ENCODE measurements at places on chromosomes 2 and 18.

GRCh38 chr2:198698230-198698629 lies 759.5 kb downstream of the SATB2 start:
- DNase-seq, result no peak

DNA sequence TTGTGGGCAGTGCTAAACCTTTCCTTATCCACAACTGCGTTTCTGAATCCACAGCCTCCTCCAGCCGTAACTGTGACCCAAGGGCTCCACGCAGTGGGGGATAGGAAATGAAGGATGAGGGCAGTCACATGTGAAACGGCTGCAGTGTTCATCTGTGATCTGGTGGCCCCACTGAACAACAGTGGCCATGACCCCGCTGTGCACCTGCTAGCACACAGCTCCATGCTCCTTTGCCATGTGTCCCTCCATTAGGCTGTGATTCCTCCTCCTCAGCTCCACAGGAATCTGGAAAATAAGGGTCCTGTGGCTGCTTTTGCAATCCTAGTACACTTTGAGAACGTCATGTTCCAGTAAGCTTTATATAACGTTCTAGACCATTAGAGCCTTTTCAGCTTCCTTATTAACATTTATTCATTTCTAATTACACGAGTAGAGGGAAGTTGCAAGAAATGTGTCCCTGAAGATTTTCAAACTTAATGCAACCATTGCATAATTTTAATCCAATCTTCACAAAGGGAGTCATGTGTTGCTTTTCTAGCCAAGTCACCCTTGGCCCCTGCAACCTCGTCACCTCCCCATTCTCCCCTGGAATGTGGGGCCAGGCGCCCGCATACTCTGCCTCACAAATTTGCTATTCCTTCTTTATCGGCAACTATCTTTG lies 7.1 kb upstream of the NAPG start:
- DNase-seq, result peak; percentile 39

DNA sequence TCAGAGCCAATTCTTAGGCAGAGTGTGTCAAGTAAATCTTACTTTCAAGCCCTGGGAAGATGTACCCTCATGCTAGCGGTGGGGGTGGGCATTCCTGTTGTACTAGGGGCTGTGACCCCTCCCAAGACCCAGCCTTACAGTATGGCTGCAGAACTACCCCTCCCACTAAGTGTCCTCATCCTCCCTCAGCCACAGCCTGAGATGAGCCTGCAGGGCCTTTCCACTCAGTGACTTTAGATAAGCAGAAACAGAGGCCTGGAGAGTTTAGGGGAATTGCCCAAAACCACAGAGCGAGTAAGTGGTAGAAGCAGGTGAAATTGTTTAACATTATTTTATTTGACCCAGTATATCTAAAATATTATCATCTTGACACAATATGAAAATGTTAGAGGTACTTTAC lies 36.6 kb downstream of the TTC32 start:
- DNase-seq, result no peak

GRCh38 chr2:183031911-183032794 lies 6.1 kb downstream of the NCKAP1 start:
- no peak for DNase-seq

DNA sequence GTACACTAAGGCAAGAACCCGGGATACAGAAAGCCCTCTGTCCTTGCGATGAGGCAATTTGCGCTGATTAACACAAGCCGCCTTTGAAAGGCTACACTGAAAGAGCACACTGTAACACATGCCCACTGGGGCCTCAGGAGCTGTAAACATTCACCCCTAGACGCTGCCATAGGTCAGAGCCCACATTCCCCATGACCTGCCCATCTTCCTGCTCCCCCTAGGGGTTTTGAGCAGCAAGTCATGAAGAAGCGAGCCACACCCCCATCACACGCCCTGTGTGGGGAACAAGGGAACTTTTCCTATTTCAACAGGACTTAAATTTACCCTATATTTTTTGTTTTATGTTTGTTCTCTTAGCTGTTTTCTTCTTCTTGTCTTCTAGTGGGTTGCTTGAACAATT lies 47.8 kb upstream of the SLC4A10 start:
- DNase-seq, result no peak

- no peak for DNase-seq
These were observed 101.6 kb downstream of the ARL6IP6 start for GRCh38 chr2:152820048-152820447.

DNA sequence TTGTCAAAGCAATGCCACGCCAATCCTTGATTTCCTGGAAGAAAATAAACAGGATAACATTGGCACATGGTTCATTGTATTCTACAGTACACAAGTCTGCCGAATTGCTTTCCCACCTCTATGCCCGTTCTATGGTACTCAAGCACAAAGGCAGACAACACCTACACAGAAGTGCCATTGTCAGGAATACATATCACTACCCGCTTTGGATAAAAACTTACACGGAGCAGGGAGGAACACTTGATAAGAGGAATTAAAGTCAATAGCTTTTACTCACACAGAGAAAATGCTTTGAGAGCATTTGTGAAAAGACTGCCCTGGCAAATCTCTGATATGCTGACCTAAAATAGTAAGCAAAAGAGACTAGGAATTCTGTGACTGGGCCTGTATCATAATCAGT lies 23.4 kb downstream of the PLEKHM3 start:
- no peak for DNase-seq

- DNase-seq, result no peak
These were observed 59.2 kb upstream of the FZD7 start for GRCh38 chr2:201974171-201975100.

DNA sequence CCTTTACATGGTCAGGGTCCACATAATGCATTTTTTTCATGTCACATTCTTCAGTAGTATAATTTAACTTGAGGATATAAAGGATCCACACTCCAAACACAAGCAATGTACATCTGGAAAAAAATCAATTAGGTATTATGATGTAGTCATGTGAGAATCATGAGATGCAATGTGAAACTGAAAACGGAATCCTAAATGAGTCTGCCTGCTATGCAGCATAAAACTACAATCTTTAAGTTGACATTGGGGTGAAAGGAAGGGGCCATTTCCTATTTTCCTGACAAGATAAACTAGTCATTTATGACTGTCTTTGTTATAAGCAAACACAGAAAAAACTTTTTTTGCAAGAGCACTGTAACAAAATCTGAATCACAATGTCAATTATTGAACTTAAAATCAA lies 27.6 kb downstream of the ST3GAL5 start:
- DNase-seq, result no peak

DNA sequence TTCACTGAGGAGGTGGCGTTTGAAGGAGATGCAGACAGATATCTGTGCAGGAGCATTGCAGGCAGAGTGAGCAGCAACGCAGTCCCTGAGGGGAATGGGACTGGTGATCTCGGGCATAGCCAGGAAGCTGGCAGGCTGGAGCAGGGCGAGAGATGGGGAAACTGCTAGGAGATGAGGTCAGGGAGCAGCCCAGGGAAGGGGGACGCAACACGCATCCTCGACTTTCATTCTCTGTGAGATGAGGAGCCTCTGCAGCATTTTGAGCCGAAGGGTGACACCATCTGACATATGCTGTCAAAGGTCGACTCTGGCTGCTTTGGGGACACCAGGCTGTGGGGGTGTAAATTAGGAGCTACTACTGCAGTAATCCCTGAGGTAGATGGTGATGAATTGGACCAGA lies 4.3 kb upstream of the CHRNA1 start:
- no peak for DNase-seq

- DNase-seq, result peak; percentile 14
These were observed 512.7 kb downstream of the CMPK2 start for GRCh38 chr2:6352906-6353515.

DNA sequence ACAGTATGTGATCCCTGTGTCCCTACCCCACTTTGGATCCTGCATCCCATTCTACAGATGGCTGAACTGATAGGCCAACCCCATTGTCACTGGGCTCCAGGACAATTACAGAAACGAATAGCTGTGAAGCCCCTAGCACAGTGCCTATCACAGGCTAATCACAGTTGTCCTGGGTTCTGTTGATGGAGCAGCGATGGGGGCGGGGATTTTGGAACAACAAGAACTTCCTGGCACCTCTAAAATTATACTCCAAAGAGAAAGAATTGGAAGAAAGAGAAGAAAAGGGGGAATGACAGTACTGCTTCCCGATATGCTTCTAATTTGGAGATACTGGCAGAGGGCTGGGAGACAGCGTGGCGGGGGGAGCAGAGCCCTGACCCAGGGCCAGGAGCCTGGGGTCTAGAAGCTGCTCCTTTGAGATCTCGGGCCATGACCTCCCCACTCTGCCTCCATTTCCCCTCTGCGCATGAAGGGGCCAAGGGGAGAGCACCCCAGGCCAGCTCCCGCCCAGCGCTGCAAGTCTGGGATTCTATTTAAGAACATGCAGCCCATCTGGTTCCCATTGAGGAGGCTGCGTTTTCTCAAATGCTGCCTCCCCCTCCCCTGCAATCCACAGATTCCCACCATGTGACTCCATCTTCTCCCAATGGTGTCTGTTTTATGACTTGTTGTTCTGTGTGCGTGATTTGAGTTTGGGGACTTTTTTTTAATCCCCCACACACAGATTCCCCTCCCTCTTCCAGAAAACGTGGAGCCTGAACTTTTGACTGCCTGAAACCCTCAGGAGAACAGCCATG lies 202.7 kb downstream of the CYP26B1 start:
- DNase-seq, result no peak

DNA sequence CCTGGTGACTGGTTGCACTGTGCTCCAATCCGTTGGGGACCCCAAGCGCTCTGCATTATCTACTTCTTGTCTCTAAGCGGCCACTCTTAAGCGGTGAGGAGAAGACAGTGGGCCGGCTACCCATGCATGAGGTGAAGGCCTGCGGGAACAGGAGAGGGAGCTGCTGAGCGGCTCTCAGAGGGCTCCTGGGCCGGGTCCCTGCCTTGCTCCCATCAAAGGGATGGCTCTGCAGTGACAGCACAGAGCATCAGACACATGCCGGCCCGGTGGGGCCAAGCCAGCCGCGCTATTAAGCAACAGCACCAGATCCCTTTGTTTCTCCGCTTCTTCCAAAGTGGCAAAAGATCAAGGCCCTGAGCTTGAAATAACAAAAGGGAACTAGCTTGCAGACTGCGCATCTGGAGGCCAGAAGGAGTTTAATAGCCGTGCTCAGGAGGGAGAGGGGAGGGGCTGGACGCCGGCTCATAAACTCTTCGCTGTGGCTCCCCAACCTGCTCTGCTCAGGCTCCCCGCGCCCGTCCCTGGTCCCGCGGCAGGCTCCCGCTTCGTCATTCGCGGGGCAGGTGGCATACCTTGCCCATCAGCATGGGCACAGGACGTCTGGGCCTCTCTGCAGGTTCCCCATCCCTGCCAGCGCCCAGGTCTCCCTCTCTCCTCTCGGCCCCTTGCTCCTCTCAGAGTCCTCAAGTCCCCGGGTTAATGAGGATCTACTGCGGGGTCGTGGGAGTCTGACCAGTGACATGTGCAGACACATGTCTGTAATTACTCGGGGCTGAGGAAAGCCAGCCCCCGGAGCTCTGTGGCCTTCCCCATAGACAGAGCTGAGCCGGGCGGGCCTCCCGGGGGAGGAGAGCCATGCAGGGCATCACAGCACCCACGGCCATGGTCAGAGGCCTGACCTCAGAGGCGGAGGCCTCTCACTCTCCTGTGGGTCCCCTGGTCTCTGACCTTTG lies 96.7 kb downstream of the ASB1 start:
- DNase-seq, result no peak

DNA sequence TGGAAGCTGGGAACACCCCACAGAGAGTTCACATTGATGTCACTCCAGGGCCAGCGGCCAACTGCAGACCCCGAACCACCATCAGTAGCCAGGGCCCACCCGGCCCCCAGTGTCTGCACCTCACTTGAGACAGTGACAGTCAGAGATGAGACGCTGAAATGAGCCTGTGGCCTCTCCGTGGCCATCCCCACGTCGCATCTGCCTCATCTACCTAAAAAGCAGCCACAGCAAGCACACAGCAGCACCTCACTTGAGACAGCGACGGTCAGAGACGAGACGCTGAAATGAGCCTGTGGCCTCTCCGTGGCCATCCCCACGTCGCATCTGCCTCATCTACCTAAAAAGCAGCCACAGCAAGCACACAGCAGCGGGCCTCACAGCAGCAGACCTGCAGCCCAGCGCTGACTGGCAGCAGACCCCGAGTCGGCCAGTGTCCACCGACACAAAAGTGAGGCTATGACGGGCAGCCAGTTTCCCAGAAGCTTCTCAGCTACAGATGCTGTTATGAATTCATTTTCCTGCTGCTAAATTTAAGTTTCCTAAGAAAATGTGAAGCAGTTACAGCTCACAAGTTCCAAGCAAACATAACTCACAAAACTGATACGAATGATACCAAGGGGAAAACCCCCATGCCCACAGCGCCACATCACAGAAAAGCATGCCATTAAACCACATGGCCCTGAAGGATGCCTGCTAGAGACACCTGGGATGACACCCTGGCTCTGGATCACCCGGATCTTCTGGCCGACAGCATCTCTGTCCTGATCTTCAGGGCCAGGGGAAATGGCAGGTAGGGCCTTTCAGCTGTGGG lies 27.7 kb downstream of the SNORC start:
- no peak for DNase-seq

DNA sequence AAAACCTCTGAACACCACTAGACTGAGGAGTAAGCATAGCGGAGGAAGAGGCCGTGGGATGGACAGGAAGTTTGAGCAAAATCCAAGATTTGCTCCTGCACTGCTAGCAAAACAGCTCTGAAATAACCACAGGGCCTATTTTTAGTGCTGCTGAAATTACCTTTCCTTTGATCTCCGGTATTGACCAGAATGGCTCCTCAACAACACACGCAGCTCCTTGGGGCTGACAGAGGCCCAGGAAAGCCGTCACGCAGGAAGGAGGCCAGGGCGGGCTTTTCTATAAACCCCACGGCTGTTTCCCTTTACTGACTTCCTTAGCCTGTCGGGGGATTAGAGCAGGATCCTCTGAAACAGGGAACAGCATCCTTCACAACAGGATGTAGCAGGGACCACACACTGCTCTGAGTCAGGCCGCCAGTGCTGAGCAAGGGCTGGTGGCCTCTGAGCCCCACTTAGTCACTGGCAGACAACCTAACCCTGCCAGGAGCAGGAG lies 80.8 kb upstream of the LCLAT1 start:
- DNase-seq, result no peak

GRCh38 chr2:126527836-126528490 lies 128.0 kb upstream of the GYPC start:
- DNase-seq, result no peak

DNA sequence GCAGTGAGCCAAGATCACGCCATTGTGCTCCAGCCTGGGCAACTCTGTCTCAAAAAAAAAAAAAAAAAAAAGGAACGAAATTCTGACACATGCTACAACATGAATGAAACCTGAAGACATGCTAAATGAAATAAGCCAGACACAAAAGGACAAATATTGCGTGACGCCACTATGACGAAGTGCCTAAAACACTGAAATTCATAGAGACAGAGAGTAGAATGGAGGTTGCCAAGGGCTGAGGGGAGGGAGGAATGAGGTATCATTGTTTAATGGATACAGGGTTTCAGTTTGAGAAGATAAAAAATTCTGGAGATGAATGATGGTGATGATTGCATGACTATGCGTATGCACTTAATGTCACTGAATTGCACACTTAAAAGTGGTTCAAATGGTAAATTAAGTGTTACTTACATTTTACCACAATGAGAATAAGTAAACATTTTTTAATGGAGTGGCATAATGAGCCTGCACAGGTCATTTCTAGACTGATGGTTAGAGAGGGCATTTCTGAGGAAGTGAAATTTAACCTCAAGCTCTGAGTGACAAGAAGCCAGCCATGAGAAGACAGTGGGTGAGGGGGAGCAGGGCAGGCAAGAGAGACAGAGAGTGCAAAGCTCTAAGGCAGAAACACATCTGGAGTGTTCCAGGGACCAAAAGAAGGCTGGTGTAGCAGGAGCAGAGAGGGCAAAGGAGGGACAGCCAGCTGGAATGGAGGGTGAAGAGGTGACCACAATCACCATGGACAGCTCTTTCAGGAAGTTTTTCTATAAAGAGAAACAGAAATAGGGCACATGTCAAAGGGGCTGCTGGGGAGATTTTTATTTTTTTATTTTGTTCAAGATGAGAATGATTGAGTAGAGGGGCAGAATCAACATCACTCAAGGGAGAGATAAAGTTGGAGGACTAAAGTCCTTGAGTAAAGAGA lies 20.6 kb upstream of the EXOC6B start:
- no peak for DNase-seq
